Nasal cavity respiratory epithelium epithelial cell of viscerocranial mucosa (primary cell): ENCODE measurements at places on chromosomes 4 and X. TPM values are rescaled to one million over a fixed set of nuclear protein-coding genes. Genes with fewer than 3 reads are reported as not detected.

The GUCY1A1 gene
- total RNA-seq: 1.4 and 1.8 TPM in 2 replicates

The NUDT6 gene
- total RNA-seq: 7.0 and 8.9 TPM in 2 replicates

The TRIM60 gene
- total RNA-seq: not detected in 2 replicates

The CLDN2 gene
- total RNA-seq: not detected in 2 replicates

The BEX2 gene
- total RNA-seq: 37.4 and 65.6 TPM in 2 replicates

The TMEM271 gene
- total RNA-seq: not detected in 2 replicates

The EMCN gene
- under 0.01 TPM in 1 of 2 replicates, not detected in the other for total RNA-seq

The CFAP99 gene
- not detected in 2 replicates for total RNA-seq

The SYP gene
- under 0.01 TPM in 1 of 2 replicates, not detected in the other for total RNA-seq

The ELOVL6 gene
- 10.6 and 18.0 TPM in 2 replicates for total RNA-seq

The MGARP gene
- total RNA-seq: 0.21 and 0.34 TPM in 2 replicates
